ENCODE measurements at places on chromosomes 13 and 19.

GRCh38 chr13:113763961-113764792, 5.2 kb downstream of the TMEM255B start:
- no peak for DNase-seq

GRCh38 chr19:13091400-13092157, 11.1 kb downstream of the LYL1 start:
- no peak for DNase-seq

GRCh38 chr13:111165241-111166010, 50.3 kb downstream of the ARHGEF7 start:
- no peak for DNase-seq

- DNase-seq = peak; percentile 12
Observed at GRCh38 chr13:102798581-102799425, at the start of the genes BIVM and POGLUT2. Gene BIVM, plus strand, starts transcription at chr13:102799119. Its CDS starts 8,149 bp downstream, at chr13:102807268. Gene POGLUT2, minus strand, starts transcription at chr13:102798976. Its CDS starts 306 bp downstream, at chr13:102798670.

- no peak for DNase-seq
Observed at GRCh38 chr19:35842666-35843272, 9.5 kb downstream of the NPHS1 start.

DNA sequence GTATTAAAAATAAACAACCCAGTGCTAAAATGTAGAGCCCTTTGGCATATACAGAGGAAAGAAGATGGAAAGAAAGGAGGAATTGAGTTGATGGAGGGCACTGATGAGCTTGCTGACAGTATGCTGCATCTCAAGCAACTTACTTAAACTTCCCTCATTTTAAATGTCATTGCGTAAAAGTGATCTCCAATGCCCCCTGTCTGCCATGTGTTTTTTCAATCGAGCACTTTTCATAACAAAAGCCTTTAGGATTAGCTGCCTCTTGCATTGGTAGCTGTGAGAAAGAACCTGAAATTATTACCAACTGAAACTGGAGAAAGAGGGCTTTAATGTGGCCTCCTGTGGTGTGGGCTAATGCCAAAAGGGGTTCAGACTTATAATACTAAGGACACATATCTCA, 541.6 kb downstream of the SUCLA2 start:
- DNase-seq = no peak

DNA sequence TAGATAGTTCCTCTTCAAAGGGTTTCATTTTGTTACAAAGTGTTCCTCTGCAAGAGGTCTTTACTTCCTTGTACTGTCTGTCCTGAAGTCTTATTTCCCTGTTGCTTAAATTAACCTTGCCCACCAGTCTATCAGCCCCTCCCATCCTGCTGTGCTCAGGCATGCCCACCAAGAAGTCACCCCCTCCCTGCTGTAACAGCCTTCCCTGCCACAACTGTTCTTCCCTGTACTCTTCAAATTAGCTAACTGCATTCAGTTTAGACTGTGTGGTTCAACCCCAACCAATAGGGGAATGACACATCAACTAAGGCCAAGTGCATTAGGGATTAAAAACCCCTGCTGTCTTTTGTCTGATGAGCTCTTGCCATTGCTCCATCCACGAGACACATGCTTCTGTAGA, 34.4 kb upstream of the ZNF562 start:
- DNase-seq = no peak

Measured in activated naive CD4-positive, alpha-beta T cell (primary cell).